ENCODE measurements at places on chromosomes 1 and 21.

DNA sequence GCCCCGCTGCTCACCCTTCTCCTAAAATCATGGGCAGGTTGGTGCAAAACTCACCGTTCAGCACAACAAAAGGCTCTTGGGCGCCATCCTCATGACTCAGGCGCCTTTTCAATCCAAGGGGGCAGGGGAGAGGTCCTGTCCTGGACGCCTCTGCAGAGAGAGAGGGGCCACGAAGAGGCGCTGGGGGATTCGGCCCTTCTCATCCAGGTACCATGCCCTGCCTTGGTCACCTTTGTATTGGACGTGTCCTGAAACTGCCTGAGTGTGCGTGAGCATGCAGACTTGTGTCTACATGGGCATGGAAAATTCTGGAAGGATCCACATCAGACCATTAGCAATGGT is 53.5 kb downstream of the SLC37A1 start:
- no peak for DNase-seq

- DNase-seq = no peak
These were observed 211.6 kb upstream of the SAMSN1 start for GRCh38 chr21:14757533-14758327.

DNA sequence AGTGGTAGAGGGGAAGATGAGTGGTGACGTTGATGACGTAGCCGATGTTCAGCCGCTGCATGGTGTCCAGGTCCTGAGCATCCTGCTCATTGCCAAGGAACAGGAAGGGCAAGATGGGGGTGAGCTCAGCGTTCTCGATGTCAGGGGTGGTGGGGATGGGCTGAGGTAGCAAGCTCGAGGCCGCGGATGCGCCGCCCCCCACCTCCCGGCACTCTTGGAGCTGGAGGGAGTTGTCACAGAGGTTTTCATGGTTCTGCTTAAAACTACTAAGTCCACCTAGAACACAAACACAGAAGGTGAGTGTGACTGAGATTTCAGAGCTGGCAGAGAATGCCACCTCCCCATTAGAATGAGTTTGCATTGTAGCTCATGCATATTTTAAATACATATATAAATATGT is 35.7 kb downstream of the DUSP10 start:
- no peak for DNase-seq

GRCh38 chr1:43831851-43832250 is 101.8 kb upstream of the ARTN start:
- DNase-seq = no peak
